ENCODE measurements at places on chromosomes 7 and 10. TPM values are rescaled to one million over a fixed set of nuclear protein-coding genes. Genes with fewer than 3 reads are reported as not detected.

- DNase-seq: no peak
Observed at GRCh38 chr7:35257251-35258124, 3.6 kb upstream of the TBX20 start.

GRCh38 chr7:132407764-132408163 lies 168.5 kb downstream of the PLXNA4 start:
- no peak for DNase-seq

GRCh38 chr10:48884179-48885045 lies 55.2 kb downstream of the LRRC18 start:
- DNase-seq: no peak

DNA sequence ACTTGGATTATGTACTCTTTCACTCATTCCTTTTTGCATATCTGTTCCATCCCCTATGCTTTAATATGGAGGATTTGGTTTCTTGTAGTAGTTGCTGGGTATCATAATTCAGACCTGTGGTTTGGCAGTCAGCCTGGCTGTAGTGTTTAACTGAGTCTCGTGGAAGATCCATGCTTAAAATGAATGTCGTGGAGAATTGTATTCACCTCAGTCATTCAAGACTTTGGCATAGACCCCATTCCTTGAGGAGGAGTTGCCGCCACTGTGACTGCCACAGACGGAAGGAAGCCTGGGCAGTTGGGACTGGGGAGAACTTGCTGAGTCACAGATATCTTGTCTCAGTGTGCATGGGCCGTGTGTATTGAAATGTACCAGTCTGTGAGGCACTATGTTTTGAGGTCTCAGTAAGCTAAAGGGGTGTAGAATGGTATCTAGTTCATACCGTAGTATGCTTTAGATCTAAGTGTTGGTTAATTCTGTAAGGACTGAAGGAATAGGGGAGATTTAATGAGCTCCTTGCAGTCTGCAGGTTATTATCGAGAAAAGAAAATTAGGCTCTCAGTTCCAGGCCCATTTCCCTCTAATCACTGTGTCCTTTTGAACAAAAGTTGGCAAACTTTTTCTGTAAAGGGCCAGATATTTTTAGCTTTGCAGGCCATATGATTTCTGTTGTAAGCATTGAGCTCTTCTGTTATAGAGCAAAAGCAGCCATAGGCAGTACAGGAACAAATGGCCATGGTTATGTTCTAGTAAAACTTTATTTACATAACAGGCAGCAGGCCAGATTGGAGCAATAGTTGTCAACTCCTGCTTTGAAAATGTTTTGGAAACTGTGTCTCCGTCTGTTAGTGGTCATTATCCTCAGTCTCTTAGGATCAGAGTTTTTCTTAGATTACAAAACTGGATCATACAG lies 76.8 kb downstream of the TPST1 start:
- peak; percentile 55 for DNase-seq

Gene ATG9B
- total RNA-seq: 0.07 TPM

Gene BMPER
- 0.29 TPM for total RNA-seq

Gene ZNF316
- 12.6 TPM for total RNA-seq

Data from epithelial cell of proximal tubule (primary cell).